CD4-positive, alpha-beta T cell treated with Interleukin-17A for 1 hour (primary cell): ENCODE measurements at places on chromosomes 12 and 14.

DNA sequence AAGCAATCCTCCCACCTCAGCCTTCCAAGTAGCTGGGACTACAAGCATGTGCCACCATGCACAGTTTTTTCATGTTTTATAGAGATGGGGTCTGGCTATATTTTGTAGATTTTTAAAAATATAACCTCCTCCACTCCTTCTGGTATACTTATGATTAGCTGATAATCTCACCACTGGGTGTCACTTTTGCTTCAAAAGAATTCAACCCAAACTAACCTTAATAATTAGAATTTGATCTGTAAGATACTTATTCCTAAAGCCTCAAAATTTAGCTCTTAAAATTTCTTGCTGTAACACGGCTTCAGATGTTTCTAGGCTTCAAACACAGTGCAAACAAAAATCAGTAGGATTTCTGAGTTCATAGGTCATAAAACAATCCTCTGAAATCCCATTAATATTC is 130.3 kb downstream of the CEP83 start:
- no peak for DNase-seq

DNA sequence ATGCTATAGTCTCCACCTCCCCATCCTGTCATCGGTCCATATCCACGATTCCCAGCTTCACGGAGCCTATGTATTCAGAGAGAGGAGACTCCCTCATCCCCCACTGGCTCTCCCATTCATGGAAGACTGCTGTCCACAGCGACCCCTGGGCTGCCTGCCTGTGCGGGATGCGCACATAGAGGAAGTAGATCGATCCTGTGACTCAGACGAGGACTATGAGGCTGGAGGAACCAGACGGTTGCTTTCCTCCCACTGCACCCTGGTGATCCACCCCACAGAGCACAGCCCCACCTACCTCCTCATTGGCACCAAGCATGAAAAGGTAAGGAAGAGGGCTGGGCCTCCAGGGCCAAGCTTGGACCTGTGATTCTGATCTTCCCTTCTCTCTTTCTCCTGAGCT is 24.4 kb downstream of the PIGH start:
- DNase-seq, result no peak

DNA sequence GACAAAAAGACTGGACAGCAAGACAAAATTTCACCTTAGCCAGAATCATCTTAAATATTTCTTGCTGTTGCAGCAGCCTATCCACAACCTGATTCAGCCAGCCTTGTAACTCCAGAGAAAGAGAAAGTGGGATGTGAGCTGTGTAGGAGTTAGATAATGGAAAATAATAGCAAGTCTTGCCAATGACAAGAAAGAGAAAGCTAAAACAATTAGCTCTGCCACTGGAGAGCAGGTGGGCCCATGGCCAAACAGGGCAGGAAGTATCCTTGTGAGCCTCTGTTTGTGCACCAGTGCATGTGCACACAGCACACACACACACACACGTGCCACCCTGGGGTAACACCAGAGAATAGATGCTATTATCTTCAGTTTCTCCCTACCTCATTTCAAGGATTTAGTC is 106.0 kb upstream of the CCDC196 start:
- no peak for DNase-seq

- no peak for DNase-seq
Measured at GRCh38 chr12:1925684-1926006, 7.2 kb upstream of the CACNA2D4 start.

- no peak for DNase-seq
Measured at GRCh38 chr14:70278281-70278680, 81.2 kb downstream of the COX16 start.

DNA sequence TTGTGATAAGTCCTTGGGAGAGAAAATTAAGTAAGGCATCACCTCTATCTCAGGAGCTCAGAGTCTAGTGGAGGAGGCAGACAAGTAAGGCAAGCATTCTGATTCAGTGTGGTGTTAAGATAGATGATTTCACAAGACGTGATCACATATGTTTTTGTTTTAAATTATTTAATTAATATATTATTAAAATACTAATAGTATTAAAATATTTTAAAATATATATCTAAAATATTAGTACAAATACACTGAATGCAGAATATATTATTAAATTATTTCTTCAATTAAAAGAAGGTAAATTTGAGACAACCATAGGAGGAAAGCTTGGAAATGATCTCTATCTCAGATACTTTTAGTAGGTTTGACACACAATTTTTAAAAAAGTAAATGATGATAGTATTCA is 51.5 kb upstream of the ANO4 start:
- DNase-seq, result no peak

GRCh38 chr12:112908548-112908947 is 1.8 kb downstream of the OAS1 start:
- DNase-seq, result peak; percentile 7

GRCh38 chr14:105414456-105415371 is 4.9 kb upstream of the MTA1 start:
- peak; percentile 59 for DNase-seq

- DNase-seq, result no peak
Measured at GRCh38 chr14:42687421-42687820, 1080.7 kb downstream of the LRFN5 start.

DNA sequence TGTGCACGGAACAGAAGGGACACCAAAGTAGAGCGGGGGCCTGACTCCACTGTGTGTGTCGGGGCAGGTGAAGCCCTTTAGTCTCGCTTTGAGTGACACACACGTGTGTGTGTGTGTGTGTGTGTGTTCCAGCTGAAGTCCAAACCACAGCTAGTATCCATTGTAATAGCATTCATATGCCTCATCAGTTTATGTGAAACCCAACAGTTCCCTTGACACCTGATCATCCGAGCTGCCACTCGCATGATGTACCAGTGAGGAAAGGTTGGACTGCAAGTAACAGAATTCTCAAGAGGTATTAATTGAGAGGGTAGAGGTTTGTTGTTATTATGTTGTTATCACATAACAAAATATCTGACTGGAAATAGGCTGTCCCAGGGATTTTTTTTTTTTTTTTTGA is 16.4 kb downstream of the CCDC63 start:
- no peak for DNase-seq

DNA sequence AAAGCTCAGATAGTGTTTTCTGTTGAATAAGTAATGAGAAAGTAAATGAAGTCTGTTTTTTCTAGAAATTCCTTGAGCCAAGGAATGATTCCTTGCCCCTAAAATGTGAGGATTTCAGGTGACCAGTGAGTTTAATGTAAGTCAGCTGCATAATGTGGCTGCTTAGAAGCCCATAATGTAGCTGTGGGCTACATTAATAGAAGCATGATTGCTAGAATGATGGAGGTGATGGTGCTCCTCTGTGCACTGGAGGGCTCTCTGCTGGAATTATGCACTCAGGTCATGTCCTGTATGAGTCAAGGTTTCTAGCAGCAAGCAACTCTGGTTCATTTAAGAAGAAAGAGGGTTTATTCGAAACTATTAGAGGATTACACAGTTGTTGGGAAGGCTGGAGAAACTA is 19.6 kb upstream of the PWP1 start:
- no peak for DNase-seq

- DNase-seq, result no peak
Measured at GRCh38 chr12:28807535-28807934, 341.5 kb upstream of the FAR2 start.

- DNase-seq, result no peak
Measured at GRCh38 chr12:121314431-121314830, 17.9 kb upstream of the CAMKK2 start.

DNA sequence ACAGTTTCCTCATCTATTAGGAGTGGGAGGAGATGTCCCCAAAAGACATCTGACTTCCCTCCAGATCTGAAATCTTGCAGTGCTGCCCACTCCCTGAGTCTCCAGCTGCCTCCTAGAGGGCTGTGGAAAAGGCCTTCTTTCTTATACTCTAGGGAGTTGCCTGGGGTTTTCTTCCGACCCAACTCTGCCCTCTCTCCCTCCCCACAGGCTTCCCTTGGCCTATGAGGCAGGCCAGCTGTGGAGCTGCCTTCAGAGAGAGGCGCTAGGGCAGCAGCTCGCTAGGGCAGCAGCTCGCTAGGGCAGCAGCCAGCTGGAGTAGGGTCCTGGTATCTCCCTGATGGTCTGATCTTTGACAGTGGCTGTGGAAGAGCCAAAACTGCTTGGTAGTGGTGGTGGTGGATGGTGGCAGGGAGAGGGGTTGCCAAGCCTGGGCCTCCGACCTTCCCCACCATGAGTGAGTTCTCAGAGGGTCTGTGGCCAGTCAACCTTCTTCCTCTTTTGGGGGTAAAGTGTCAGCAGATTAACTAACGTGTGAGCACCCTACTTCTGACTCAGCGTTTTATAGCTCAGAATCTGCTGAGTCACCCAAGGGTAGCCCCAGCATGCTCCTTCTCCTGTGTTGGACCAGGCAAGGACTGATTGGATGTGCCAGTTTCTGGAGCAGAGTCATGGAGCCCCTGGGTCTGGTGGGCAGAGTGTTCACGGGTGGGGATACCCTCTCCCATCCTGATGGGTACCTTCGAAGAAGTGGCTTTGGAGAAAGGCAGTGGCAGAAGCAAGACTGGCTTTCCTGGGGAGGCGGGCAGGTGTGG is 2.3 kb downstream of the SLC48A1 start:
- no peak for DNase-seq

- DNase-seq, result no peak
Measured at GRCh38 chr12:124316257-124316900, 21.5 kb downstream of the RFLNA start.

DNA sequence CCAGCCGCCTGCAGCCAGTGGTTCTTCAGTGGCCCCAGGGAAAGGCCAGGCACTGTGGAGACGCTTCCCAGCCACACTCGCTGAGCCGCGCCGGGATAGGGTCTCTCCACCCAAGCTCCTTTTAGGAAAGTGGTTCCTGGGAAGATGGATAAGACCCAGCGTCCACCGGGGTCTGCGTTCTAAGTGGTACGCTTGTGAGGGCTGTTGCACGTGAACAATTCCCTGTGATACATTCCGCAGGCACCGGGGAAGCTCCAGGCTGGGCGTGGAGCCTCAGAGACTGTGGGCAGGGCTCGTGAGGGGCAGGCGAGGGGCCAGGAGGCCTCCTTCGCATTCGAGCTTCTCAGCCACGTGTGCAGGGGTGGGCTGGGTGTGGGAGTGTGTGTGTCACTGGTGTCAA is 48.4 kb downstream of the GALNT9 start:
- no peak for DNase-seq

- DNase-seq, result no peak
Measured at GRCh38 chr14:34502545-34503225, 36.8 kb downstream of the EAPP start.

DNA sequence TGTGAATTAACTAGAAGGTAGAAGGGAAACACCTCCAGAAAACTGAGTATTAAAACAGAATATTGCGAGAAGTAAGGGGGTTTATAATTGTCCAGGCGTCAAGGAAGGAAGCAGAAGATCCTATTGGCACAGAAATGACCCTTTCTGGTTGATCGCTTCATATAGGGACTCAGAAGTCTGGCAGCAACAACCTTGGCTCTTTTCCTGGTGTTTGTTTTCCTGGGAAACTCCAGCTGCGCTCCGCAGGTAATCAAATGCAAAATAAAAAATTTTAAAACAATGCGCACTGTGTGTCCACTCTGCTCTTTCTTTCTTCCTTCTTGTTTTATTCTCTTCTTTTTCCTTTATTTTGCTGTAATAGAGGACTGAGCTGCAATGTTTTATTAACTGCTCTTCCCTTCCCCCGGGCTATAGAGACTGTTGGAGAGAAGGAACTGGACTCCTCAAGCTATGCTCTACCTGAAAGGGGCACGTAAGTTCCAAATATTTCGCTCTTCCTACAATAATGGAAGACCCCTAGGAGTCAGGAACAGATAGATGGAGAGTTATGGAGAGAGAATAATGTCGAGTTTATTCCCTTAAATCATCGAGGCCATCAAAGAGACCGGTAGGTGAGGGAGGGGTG is 737 bp downstream of the SPX start:
- DNase-seq, result no peak

- no peak for DNase-seq
Measured at GRCh38 chr14:54614296-54614695, 47.4 kb downstream of the SAMD4A start.

- DNase-seq, result no peak
Measured at GRCh38 chr12:80708259-80708974, 983 bp downstream of the MYF6 start.

DNA sequence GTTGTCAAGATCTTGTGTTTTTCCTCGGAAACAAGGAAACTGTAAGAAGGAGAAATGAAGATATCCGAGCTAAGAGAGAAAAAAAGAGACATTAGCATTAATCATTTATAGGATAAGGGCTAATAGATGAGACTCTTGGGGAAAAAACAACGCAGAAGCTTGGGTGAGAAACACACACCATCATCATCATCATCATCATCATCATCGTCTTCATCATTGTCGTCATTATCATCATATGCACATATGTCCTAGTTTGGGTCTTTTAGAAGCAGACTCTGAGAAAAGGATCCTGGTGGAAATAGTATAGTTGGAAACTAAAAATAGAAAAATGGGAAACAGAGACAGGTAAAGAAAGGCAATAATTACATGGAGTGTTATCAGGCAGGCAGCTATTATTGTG is 95.9 kb downstream of the PAH start:
- DNase-seq, result no peak

- DNase-seq, result no peak
Measured at GRCh38 chr14:57714487-57714931, 151.4 kb downstream of the SLC35F4 start.

DNA sequence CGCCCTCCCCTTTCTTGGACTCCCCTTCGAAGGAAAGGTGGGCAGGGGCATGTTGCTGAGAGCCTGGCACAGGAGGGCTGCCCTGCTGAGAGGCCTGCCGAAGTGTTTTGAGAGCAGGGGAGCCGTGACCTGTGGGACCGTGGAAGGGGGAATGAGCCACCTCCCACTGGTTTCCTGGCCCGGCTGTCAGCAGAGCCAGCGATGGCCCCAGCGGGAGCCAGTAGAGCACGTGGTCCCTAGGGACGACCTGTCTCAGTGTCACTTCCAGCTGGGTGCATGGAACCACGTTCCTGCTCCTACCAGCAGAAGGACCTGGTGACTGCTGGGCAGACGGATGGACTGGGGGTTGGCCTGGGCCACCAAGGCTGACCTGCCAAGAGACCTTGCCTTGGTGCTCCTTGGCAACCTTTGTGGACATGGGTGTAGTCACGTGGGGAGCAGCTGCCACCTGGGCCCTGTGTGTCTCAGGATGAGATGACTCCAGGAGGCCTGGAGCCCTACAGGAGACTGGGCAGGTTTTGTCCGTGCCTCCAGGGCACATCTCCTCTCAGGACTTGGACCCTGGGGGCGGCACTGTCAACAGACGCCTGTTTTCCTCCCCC is 34.6 kb downstream of the BEGAIN start:
- DNase-seq, result no peak

DNA sequence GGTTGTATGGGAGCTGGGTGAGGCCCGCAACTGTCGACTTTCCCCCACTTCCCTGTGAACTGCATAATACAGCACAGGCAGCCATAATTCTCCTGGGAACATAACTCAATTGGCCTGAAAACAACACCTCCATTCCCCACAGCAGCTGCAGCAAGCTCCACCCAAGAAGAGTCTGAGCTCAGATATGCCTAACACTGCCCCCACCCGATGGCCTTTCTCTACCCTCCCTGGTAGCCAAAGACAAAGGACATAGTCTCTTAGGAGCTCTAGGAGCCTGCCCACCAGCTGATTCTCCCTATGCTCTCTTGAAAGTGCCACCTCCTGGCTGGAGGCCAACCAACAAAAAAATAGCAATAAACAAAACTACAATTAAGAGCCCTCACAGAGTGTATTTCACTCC is 542.7 kb upstream of the LMO3 start:
- no peak for DNase-seq
